ENCODE measurements at places on chromosomes 6 and 20.

DNA sequence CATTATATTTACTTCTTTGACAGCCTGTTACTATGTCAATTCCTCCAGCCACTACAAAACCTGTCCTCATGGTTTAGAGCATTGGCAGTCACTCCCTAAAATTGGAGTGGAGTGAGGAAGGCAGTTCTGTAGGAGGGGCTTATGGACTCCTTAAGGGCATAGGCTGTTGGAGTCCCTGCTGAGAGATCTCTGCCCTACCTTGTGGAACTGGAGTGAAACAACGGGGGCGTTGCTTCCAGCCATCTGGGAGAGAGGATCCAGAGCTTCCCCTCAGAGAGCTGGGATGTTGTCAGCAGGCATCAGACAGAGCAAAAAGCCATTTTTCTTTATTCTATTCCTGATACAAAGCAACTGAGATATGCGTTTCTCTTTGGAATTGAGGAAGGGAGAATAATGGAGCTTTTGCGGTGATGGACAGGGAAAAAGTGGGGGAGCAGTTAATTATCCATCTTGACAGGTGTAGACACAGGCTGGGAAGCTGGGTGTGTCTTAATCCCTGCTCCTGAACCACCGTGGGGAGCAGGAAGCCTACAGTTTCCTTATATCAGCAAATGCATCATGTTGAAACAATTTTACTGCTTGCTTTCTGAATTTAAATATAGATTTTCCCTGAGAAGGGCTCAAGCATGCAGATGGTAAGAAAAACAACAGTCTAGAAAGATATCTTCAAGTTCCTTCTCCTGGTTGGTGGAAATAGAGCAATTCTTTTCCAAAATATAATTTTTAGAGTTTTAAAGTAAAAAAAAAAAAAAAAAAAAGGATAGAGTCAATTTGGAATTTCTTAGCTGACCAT, 402.5 kb downstream of the PLCB1 start:
- DNase-seq = no peak

- no peak for DNase-seq
Measured at GRCh38 chr6:1817033-1817761, 207.5 kb downstream of the FOXC1 start.

DNA sequence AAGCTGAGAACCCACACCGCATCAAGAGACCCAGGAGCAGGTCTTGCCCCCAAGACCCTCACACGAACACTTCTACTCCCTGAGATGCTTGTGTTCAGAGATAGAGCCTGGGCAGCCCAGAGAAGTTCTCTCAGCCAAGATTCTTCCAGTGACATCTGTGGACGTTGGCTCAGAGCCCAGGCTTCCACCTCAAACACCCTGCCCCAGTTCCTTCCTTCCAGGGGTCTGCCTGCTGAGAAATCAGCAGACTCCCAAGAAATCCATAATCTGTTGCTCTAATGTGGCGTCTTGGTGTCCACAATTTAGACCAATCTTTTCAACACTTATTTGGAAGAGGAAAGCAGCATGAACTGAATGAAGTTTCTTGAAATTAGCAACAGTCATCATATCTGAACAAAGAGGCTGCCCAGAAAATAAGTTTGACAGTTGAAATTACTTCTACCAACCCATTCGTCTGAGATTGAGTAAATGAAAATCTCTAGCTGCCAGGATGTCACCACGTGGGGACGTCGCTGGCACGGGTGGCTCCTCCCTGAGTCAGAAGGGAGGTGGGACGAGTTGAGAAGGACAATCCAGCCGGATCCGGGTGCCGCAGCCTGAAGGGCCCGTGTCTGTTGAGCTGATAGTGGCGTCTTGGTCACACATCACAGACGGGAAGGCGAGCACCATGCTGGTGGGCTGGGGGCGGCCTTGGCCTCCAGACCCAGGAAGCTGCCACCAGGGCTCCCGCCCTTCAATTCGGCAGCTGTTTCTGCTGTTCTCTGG, 400.9 kb downstream of the TAF4 start:
- DNase-seq = no peak

DNA sequence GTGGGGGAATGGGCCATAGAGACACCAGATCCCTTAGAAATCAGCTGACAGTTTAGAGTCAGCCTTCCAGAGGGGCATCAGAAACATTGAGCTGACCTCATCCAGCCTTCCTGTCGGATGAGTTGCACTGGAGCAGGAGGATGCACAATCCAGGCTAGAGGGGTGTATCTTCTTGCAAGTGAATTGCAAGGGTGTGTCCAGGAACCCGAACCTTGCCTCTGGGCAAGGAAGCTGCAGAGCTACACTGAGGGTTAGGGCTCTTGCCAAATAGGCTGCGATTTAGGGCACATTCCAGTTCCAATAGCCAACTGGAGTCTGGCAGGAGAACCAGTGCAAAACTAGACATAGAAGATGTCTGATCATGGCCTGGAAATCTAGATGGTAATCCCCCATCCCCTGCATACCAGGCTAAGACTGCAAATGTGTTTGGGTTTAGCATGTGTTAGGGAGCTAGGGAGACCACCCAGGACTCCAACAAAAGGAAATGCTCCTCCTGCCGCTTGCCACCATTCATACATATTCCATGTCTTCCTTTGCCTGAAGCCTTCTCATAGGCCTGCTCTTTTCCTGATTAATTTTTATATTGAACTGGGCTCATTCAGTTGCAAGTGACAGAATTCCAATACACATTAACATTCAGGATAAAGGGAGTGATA, 6.3 kb upstream of the UTRN start:
- no peak for DNase-seq

DNA sequence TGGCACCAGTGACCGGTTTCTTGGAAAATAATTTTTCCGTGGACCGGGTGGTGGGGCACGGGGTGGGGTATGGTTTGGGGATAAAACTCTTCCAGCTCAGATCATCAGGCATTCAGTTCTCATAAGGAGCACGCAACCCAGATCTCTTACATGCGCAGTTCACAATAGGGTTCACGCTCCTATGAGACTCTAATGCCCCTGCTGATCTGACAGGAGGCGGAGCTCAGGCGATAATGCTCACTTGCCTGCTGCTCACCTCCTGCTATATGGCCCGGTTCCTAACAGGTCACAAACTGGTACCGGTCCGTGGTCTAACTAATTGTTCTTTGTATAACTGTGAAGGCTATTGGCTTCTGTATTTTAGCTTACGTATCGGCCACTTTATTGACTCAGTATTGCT, 51.7 kb downstream of the VSTM2L start:
- no peak for DNase-seq

DNA sequence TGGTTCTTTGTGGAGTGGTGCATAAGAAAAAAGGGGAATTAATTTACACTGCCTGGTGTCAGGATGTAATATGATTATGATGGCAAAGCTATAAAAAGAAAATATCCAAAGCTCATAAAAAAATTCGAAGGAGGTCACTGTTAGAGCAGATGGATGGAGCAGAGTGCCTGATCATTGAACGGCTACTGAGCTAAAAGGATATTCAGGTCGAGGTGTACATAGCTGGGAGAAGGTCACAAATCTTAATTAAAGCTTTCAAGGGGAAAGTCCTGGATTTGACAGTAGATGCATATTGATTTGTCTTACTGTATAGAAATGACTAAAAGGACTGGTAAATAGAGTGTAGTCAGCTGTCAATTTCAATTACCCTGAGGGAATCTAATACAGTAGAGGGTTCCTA, 84.4 kb downstream of the PKIB start:
- DNase-seq = no peak

DNA sequence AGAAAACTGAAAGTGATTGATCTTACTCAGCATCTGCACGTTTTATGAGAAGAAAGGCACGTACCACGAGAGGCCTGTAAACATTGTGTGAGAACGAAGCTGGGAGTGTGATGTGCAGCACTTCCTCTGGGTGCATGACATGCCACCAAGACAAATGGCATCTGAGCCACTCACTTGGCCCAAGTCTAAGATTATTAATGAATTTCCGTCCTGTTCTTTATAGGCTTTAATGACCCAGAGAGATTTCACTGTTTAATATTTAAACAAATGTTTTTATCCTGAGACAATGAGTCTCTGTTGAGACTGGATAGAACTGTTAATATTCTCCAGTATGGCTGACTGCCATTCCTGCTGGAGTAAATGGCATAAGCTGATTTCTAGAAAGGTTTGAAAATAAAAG, 172.6 kb upstream of the PHACTR1 start:
- DNase-seq = peak; percentile 23

- peak; percentile 22 for DNase-seq
Measured at GRCh38 chr20:878511-879307, 37.4 kb downstream of the ANGPT4 start.

DNA sequence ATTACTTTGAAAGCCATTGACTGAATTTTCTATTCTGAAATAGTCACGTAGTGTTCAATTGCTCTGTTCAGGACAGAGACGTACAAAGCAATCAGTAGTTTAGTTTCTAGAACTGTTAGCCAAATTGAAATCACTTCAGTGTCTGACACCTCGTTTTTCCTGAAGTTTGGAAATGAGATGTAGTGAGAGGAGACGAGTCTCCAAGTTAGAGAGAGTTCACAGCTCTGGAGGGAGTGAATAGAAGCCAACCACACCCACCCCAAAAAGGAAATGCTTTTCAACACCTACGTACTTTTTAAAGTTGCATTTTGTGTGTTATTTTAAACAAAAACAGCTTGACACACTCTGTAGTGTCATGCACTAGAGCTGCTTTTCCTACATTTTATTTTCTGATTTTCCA, 296.0 kb downstream of the ADGRG6 start:
- DNase-seq = no peak

- DNase-seq = peak; percentile 84
Measured at GRCh38 chr6:157761331-157761921, 61.6 kb upstream of the SNX9 start.

DNA sequence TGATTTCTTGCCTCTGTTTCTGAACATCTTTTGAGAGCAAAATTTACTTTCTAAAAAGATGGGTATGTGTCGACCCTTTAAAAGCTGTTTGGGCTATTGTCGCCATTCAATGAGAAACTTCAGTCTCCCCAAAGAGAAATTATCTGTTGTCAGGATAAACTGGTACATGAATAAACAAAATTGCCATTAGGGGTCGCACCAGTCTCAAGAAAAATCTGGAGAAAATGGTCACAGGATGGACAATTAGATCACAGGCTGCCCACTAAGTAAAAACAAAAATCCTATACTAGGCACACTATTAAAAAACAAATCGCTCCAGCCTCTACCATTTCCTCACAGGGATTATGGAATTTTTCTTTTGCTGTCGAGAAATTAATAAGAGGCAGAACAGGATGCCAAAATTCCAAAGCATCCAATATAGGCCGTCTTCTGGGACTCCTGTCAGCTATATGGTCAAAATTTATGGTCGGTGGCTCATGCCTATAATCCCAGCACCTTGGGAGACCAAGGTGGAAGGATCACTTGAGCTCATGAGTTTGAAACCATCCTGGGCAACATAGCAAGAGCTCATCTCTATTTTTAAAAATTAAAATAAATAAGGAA, 5.5 kb upstream of the HLA-E start:
- DNase-seq = peak; percentile 64

GRCh38 chr6:142805042-142805441, 139.9 kb downstream of the HIVEP2 start:
- no peak for DNase-seq

DNA sequence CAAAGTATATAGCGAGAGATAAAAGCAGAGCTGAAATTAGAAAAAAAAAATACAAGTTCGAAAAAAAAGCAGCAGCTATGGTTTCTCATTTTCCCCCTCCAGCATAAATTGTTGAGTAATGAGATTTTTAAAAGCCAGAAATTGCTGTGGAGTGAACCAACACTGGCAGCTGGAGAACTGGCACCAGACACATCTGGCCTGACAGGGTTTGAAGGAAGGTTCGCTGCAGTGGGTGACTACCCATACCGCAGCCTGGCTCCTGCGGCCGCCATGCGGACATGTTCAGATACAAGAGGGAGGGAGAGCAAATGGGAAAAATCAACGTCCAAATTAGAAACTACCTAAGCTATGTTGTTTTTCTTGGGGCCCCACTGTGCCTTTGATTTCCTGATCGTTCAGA, 3.3 kb downstream of the APCDD1L start:
- no peak for DNase-seq

DNA sequence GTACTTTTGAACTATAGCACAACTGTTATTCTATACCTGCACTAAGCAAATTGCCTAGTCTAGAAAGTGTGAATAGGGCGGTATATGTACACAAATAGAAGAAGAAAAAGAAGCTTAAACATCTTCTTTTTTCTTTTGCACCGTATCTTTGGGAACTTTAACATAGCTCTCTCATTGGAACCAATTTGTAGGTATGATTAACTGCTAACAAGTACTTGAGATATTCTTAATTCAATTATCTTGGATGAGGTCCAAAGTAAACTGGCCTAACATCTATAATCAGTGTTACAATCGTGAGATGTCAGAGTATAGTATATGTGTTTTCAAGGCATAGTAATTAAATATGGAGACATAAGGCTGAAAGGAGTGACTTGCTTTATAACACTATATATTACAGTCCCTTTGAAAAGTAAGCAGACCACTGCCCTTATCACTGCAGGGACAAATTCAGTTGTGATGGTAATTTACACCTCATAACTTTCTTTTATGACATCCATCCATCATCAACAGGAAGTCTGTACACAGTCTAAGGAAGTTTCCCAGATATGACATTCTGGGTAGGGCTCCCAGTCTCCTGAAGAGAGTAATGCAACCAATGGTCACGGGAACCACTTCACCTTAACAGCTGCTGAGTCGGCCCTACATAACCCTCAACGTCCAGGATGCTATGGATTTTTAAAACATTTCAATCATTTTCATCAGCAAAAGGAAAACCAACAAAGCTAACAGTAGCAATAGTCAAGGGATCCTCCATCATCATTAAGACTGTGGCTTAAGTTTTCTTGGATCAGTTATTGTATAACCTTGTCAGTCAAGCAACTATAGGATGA, 37.6 kb downstream of the NKAIN2 start:
- DNase-seq = no peak

DNA sequence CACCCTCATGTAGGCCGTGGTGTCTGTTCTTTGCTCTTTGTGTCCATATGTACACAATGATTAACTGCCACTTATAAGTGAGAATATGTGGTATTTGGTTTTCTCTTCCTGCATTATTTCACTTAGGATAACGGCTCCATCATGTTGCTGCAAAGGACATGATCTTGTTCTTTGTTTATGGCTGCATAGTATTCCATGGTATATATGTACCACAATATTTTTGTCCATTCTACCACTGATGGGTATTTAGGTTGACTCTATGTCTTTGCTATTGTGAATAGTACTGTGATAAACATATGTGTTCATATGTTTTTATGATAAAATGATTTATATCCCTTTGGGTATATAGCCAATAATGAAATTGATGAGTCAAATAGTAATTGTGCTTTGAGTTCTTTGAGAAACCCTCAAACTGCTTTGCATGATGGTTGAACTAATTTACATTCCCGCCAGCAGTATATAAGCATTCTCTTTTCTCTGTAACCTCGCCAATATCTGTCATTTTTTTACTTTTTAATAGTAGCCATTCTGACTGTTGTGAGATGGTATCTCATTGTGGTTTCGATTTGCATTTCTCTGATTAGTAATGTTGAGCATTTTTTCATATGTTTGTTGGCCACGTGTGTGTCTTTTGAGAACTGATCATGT, 174.4 kb upstream of the NT5E start:
- DNase-seq = peak; percentile 3

Data from activated CD4-positive, alpha-beta T cell treated with anti-CD3 and anti-CD28 coated beads, Interleukin-2, amount 50 U/mL, for 16 hours (primary cell).